ENCODE measurements at places on chromosomes 2 and 18.
A peak's percentile ranks its signal among the peaks of the same experiment; 100 is the strongest.

- DNase-seq, result peak; percentile 66
These were observed 28.7 kb upstream of the RPRD1A start for GRCh38 chr18:36095936-36096519.

- DNase-seq, result no peak
These were observed 515.9 kb downstream of the EIPR1 start for GRCh38 chr2:2861666-2862240.

- DNase-seq, result peak; percentile 81
These were observed 25.4 kb downstream of the KIF5C start for GRCh38 chr2:148900350-148900837.

DNA sequence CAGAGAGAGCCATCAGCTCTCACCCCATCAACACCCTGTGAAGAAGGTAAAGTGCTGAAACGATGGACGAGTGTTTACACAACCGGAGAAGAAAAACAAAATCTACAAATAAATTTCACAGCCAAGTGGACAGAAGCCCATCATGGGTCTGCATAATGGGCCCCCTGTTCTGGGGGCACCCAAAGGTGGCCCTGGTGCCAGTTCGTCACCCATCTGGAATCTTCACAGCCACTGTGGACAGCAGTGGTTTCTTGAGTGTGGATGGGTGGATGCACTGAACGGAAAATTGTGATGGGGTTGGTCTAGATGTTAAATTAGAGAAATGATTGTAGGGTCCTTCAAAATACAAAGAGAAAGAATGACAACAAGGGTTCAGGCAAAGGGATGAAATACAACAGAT lies 38.8 kb downstream of the ANKMY1 start:
- no peak for DNase-seq

DNA sequence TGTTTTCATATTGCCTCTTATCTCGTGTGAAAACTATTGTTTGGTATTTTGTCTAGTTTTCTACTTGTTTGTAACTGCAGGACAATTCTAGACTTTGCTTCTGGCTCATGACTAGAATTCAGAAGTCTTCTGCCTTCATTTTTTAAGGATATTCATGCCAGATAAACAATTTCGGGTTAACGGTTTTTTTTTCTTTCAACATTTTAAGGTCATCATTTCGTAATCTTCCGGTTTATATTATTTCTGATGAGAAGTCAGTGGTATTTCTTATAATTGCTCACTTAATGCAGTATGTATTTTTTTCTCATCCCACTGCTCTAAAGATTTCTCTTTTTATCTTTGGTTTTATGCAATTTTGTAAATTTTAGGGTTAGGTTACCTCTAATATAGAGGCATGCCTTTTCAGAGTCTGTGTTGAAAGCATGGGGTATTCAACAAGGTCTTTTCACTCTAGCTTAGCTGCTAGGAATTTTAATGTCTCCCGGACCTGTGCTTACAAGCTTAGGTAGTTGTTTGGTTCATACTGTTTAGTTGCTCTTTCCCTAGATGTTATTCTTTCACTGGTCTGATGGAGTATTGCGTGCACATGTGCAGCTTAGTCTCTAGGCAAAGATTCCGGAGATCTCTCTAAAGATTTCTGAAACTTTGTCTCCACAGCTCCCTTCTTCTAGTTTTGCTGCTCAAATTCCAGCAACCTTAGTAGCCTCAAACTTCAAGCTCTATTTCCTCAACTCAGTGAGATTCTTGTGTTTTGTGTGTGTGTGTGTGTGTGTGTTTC lies 198.1 kb downstream of the MCFD2 start:
- DNase-seq, result no peak

DNA sequence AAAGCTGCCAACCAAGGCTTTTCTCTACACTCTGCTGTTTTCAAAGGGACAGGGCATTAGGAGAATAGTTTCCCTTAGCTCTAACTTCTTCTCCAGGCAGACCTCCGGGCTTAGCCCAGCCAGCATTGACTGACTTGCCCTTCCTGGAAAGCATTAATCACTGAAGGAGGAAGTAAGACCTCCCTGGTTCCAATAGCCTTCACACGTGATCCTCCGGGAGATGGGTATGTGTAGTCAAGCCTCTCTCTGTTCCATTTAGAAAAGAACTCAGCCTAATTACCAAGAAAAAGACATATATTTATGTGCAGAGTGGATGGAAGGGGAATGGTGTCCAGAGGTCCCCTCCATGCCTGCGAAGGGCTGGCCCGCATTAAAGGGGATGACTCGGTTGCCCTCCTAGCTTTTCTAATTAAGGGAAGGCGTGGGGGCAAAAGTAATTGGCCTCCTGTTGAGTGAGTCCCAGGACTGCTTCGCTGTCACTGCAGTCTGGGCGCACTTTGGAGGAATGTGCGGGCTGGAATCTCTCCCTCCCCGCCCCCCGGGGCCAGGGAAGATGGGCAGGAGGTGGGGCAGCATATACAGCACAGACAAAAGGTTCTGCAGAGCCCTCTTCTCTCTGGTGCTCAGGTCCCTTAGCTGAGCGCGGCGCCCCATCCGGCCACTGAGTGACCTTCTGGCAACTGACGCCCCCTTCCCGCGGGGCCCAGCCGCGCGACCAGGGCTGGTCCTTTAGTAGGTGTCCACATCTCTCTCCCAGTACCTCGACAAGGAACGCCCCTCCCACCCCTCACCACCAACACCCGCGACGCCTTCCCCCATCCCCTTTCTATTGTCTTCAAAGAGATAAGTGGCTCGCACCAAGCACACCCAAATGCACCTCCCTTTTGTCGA lies 686.0 kb downstream of the NRXN1 start:
- no peak for DNase-seq

- DNase-seq, result no peak
These were observed 55.1 kb upstream of the XDH start for GRCh38 chr2:31469648-31470047.

DNA sequence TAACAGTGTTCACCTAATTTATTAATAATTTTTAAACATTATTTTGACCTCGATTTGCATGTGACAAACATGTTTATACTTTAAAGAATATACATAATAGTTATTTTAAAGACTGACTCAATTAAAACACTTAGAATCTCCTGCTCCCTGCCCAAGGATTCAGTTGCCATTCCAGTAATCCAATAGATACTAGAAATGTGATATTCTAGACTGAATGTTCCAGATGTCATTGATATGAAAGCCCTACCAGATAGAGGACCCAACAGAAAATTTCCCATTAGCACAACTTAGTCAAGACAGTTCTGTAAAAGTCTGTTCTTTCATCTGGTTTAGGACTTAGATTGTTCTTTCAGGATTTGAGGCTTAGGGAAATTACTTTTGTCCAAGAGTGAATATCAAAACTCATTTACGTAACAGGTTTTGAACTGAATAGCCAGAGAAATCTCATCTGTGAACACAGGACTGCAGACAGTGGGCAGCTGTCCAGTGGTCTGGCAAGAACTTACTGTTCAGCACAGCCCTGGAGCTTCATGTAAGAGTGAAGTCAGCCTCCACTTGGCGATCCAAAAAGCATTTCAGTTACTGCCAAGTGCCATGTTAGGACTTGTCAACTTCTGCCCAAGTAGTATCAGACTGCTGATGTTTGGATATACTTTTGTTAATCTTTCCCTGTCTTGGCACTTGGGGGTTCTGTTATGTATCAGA lies 77.5 kb downstream of the OSBPL6 start:
- no peak for DNase-seq

DNA sequence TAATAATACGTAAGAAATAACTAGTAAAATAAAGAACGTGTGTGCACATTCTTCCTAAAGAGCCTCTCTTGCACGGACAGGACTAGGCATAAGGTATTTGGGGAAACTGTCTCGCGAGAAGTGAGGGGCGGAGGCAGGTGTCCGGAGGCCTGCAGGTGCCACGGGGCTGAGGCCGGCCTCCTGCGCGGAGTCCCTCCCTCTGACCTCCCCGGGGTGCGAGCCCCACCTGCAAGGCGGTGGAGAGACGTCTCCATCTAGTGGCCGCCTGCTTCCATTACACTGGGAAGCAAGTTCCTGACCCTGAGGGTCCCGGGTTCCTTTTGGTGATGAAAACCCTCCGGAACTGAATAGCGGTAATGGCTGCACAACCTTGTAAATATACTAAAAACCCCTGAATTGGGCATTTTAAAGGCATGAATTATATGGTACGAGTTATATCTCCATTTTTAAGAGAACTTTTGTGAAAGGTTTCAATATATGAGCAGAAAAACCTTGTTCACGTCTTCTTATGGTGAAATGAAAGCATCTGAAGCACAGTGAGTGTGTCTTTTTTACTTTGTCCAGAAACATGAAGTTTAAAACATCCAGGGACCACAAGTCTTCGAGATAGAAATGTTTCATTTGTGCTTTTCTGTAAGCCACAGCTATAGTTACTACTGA lies 35.5 kb upstream of the CTDP1 start:
- DNase-seq, result peak; percentile 59

- no peak for DNase-seq
These were observed 36.0 kb upstream of the IKZF2 start for GRCh38 chr2:213187386-213187785.

DNA sequence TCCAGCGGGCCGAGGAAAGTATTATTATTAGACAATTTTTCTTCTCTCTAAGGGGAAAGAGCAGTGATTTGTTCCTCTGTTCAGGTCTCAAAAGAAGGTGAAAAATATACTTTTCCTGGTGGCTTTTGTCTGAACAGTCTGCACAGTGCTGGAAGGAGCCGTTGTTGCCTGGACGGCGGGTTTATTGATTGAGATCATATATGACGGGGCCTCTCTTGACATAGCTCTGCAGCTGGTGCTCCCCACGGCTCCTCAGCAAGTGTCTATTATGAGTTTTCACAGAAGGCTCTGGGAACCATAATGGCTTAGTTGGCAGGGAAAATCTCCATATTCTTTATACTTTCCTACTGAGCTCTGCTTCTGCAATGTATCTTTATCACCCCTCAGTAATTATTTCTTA lies 42.9 kb downstream of the FSHR start:
- peak; percentile 16 for DNase-seq

DNA sequence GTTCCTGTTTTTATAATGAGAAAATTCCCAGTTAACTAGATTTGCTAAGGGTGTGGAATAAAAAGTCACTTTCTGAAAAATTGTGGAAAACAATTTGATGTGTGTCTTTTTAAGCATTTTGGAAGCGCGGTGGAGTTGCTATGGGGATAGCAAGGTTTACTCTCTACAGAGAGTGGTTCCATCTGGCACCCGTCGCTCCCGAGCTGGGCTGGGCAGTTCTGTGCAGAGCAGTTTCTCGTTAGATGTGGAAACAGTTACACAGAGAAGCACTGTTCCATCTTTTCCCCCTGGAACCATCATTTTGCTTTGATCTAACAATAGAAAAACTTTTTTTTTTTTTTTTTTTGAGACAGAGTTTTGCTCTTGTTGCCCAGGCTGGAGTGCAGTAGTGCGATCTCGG lies 17.4 kb downstream of the LDLRAD4 start:
- peak; percentile 1 for DNase-seq

- DNase-seq, result no peak
These were observed 191.7 kb upstream of the HAAO start for GRCh38 chr2:42984081-42984480.

DNA sequence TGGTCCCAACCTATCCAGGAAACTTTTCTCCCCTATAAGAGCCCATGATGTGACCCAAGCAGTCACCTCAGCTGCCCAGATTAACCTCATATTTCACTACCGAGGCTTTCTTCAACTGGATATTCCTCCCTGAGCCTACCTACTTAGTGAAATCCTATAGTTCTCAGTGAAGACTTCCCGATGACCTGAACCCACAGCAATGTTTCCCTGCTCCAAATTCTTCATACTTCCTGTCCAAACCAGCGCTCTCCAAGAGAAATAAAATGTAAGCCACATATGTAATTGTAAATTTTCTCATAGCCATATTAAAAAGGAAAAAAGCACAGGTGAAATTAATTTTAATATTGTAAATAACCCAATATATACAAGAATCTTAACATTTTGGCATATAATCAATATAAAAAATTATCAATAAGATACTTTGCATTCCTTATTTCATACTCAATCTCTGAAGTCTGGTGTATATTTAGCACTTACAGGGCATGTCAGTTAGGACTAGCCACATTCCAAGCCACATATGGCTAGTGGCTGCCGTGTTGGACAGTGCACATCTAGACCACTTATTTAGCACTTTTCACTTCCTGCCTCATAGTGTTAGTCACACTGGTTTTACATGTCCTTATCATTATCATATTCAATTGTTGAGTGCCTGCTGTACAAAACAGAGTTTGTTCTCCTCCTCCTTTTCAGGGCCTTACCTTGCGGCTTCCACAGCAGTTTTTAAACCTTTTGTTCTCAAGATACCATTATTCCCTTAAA lies 1.9 kb upstream of the STAT4 start:
- DNase-seq, result no peak

DNA sequence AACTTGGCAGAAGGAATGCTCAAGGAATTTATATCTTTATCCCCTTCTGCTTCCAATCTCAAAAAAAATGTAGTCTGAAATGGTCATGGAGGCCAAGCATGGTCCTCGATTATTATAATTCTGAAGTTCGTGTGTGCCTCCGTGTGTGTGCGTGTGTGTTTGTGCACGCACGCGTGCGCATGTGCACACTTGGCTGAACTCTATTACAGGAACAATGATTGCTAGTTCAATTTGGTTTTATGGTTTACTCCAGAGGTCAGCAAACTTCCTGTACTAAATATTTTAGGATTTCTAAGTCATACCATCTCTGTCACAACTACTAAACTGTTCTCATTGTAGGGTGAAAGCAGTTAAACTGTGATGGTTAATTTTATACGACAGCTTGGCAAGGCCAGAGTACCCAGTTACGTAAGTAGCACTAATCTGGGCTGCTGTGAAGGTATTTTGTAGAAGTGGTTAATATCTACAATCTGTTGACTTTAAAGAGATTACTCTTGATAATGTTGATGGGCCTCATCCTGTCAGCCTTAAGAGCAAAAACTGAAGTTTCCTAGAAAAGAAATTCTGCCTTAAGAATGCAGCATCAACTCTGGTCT lies 5.8 kb upstream of the MARCHF7 start:
- no peak for DNase-seq

- DNase-seq, result no peak
These were observed 103.3 kb downstream of the METTL4 start for GRCh38 chr18:2468051-2468450.

DNA sequence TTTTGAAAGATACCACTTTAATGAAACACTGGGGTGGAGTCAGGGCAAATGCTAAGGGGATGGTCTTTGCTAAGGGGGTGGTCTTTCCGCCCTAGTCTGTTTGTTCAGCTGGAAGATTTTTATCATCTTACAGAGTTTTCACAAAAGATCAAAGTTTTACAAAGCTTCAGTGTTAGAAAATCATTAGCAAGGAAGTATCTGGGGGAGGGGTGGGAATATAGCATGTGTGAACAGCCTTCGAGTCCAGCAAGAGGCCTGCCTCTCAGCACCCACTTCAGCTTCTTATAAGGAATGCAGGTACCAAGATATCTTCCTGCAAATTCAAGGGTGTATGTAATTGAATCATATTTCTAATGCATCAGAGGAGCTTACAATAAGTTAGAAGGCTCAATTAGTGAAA lies 112.9 kb downstream of the RAPGEF4 start:
- no peak for DNase-seq

DNA sequence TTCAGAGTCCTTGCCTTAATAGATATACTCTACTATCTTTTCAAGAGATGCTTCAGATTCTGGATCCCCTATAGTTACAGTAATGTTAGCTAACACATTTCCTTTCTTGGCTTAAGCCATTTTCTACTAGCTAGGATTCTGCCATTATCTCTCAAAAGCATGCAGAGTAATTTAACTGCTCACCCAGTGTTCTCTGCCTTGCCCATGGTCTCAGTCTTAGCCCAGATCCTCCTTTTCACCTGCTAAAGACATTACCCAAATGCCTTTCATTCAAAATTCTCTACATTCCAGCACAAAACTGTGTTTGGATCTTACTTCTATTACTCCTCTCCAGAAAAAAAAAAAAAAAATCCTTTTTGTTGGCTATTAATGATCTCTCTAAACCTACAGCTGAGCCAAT lies 474.2 kb upstream of the LRRTM1 start:
- DNase-seq, result no peak
